CD4-positive, alpha-beta T cell treated with Interleukin-12 subunit alpha and Interleukin-12 subunit beta, for 1 hour (primary cell): ENCODE measurements at places on chromosomes 2 and 18.

GRCh38 chr2:86347401-86347800 is 10.0 kb upstream of the REEP1 start:
- DNase-seq = no peak

DNA sequence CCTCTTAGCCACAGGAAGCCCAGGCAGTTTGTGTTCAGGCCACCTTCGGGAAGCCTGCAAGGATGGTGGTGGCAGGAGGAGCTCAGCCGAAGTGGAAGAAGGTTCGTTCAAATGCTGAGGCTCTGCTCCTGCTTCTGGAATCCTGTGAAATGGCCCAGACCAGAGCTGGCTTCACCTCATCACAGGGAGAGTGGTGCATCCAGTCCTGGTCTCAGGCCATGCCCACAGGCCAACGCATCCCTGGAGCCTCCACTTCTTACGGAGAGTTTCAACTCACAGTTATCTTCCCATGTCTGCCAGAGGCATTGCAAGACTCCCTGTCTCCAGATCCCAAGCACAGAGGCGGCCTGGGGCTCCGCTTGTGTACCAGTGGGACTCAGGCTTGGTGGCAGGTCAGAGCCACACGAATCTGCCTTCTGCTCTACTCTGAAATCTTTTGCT is 82.3 kb downstream of the NDUFA10 start:
- DNase-seq = no peak

DNA sequence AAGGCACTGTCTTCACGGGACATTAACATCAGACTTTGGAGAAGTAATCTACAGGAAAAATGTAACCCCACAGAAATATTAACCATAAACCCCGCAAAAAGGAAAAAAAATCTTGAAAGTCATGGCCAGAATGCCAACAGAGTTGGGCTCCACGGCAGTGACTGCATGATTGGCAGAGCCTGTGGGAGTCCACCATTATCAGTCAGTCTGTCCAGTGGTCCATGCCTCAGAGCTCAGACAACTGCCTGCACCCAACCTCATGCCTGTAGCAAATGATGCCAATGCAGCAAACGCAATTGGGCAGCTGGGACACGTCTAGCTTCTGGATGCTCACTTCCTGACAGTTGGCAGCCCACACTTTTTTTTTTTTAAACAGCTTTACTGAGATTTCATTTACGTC is 5.1 kb upstream of the PPIG start:
- DNase-seq = no peak

DNA sequence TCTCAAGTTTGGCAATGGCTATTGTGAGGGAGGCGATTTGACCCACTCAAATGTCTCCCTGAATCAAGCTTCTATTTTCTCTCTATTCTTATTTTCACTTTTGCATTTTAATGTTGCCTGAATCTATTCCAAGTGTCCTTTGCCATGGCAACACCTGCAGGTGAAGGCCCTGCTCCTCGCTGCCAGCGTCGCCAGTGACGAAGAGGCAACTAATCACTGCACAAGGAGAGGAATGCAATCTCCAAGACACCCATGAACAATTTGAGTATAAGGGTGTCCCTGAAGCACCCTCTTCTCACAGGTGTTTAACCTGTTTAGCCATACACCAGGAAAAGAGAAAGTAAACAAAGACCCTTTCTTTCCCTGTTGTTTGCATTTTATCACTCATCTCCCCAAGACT is 165.6 kb upstream of the VRK2 start:
- DNase-seq = no peak

DNA sequence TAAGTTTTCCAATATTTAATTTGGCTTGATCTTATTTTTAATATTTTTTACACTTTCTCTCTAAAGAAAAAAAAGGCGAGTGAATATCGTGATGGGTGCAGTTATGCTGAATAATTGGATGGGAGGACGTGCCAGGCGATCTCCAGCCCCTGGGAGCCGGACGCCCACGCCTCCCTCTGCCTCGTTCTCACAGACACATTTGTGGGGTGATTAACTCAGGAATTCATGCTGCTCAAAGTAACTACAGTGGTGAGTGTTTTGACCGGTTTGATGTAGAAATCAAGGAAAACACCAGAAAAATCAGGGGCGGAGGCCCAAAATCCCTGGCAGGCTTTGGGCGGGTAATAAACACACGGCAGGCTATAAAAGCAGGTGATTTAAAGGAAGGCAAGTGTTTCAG is 736.8 kb upstream of the SALL3 start:
- no peak for DNase-seq

GRCh38 chr2:174051741-174052583 is 86.8 kb upstream of the SP3 start:
- no peak for DNase-seq

DNA sequence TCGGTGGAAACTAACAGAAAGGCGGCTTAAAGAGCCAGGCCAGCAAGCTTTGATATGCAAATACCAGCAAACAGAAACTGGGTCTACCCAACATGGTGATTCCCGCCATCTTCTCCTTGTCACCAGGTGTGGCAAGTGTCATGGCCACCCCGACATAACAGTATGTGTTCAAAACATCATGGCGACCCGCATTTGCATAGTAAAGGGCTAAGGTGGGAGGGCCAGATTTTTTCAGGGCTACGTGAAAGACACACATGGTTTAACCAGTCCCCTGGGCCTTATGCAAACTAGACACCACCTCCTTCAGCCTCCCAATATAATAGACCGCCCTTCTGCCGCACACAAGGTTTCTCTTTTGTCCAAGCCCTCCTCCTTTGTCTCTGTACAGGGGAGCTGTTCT is 260.4 kb downstream of the METTL4 start:
- no peak for DNase-seq

- DNase-seq = no peak
Observed at GRCh38 chr2:6993229-6993640, 76.0 kb downstream of the RNF144A start.

GRCh38 chr2:108612514-108613183 is 78.4 kb downstream of the LIMS1 start:
- peak; percentile 76 for DNase-seq

DNA sequence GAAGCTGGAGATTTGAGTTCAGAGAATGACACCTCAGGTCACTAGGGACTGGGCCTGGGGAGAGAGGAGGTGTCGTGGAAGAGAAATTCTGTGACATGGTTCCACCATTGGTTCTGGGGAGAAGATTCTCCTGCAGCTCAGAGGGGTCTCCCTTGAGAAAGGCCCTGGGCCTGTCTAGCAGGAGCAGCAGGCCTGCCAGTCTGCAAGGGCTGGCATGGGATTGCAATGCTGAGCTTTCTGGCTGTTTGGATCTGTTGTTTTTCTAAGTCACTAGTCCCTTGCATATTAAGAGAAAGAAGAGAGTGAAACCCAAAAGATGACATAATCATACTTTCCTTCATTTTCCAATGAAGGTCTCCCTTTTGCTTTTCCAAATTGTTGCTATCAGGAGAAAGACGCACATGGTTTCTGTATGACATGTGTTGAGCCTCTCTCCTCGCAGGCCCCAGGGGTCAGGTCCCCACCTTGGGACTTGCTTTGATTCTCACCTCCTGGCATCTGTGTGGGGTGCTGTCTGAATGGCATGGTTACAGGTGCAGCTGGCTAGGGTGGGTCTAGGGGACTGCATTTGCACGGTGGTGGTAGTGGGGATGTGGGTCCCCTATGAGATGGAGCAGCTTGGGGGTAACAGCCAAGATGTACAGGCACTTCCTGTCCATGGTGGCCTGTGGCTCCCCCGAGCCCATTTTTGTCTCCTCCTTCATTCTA is 117.8 kb downstream of the GLI2 start:
- no peak for DNase-seq

DNA sequence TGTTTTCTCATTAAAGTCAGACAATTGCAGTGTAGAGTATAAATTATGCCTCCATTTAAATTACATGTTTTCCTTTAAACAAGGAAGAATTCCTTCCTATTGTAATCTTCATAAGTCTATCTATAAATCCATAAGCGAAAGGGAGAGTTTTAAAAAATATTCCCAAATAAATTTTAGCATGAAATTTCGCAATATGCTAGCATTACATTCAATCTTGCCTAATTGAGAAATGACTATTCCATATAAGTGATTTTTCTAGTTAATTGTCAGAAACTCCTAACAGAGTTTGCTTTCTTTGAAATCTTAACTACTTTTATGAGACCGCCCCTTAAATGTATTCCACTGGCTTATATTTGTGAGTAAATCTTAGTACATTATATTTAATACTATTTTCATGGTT is 133.1 kb upstream of the CRIM1 start:
- DNase-seq = no peak

DNA sequence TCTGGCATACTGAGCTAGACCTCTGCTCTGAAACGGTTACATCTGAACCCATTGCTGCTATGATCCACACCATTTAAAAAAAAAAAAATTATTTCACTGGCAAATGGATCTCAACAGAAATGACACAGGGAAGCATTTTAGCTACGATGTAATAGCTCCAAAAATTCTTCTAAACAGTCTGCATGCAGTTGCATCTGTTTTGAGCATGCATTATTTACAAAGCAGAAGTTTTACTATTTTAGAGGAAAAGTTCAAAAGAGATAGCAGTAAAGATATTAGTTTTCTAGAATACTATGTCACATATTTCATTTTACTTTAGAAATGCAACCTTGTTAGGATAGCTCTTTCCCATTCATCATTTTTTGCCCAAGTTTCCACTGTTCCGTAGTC is 265.7 kb downstream of the MEIS1 start:
- DNase-seq = no peak

GRCh38 chr2:174581491-174581890 is 16.1 kb downstream of the WIPF1 start:
- no peak for DNase-seq

DNA sequence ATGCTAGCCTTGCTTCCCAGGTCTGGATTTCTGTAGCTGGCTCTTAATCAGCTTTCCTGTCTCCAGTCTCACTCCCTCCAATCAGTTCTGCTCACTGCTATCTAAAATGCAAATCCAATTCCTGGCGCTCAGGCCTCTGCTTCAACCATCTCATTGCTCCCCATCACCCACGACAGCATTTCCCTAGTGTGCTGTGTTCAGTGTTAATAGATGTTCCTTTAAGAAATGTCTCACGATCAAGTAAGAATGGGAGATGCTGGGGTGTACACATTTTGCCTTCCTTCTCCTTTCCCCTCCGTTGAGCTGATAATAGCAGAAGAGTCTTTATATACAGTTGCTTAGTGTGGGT is 1.6 kb upstream of the PUM2 start:
- no peak for DNase-seq

DNA sequence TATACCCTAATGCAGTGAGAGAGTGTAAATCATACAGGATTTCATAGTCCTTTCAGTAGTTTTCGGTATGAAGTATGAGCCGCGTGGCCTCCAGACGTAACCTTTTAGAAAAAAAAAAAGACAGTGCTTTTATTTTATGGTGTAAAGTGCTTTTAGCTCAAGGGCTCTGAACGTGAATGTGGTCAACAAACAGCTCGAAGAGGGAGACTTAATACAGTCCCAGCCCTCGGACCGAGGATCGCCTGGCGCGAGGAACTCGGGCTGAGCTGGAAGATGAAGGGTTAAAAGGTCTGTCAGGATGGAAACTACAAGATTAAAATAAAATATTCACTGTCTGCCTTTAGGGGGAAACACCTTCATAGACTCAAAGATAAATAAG is 4.0 kb upstream of the BCL11A start:
- no peak for DNase-seq

DNA sequence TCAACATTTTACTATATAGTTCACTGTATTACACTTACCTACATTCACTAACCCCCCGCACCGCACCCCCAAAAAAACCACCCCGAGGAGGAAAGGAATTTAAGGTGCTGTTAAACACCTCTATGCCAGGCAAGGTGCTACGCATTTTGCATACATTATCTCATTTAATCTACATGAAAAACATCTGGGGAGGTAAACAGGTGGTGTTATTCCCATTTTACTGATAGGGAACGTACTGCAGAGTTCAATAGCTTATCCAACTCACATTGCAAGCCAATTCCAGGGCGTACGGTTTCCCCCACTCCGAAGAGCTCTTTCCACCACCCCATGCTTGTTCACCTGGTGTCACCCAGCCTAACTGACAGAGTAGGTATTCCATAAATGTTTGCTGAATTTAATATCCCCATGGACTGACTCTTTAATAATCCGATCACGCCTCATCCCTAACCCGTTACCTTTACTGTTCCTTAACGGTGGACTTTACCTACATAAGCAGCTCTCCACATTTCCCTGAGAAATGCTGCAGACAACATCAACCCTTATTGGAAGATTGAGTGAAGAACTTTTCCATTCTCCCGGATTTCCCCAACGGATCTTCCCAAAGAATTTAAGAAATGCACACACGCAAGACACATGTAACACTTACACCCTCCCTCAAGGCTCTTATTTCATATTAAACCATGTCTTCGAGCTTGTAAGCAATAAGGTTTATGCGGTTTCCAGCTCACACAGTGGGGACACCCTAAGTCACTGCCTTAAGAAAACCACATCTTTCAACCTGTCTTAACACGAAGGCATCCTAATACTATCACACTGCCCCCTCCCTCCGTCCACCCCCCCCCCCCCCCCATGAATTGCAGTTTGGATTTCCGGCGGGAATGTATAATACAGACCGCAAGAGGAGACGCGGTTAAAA is 1.2 kb downstream of the RAPH1 start:
- DNase-seq = peak; percentile 43
